ENCODE measurements at places on chromosomes 3 and 15.

DNA sequence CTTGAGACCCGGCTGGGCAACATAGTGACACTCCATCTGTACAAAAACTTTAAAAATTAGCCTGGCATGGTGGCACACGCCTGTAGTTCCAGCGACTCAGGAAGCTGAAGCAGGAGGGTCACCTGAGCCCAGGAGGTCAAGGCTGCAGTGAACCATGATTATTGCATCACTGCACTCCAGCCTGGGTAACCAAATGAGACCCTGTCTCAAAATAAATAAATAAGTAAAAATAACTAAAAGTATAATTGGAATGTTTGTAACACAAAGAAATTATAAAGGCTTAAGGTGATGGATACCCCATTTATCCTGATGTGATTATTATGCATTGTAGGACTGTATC, 38.6 kb downstream of the MYO1E start:
- peaks cover 12% of the 10 kb centered on the region for H3K4me1 ChIP-seq
- no peaks in the 10 kb centered on the region for H3K27me3 ChIP-seq
- no peak for DNase-seq
- no peak overlapping the region for H3K4me3 ChIP-seq
- no peak overlapping the region for H3K27ac ChIP-seq

DNA sequence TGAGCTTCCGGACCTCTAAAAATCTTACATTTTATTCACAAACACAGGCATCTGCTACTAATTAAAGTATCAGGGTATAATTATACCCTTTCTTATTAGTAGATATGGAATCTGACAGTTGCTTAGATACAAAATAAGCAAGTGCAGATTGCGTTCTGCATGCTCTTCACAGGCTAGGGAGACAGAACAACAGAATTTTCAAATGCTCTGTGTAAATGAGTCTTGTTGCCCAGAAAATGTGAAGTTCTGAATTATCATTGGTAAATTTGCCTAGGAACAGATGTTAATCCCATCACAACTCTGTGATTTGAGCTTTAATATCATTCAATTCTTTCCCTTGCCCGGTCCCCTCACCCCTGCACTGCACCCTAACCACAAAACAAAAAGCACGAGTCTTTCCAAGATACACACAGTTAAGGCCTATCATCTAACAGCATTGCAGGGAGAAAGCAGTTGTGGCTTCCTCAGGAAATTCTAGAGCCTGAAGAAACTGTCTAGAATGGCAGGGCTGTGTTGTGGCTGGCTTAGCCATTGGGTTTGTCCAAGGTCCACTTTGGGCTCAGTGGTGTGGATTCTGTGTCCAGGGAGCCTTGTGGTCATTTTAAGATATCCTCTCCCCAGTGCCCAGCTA, 119.8 kb downstream of the PDCD6IP start:
- no peaks in the 10 kb centered on the region for H3K27me3 ChIP-seq
- no peaks in the 10 kb centered on the region for H3K36me3 ChIP-seq
- H3K27ac ChIP-seq: no peak overlapping the region
- DNase-seq: peak; percentile 38

DNA sequence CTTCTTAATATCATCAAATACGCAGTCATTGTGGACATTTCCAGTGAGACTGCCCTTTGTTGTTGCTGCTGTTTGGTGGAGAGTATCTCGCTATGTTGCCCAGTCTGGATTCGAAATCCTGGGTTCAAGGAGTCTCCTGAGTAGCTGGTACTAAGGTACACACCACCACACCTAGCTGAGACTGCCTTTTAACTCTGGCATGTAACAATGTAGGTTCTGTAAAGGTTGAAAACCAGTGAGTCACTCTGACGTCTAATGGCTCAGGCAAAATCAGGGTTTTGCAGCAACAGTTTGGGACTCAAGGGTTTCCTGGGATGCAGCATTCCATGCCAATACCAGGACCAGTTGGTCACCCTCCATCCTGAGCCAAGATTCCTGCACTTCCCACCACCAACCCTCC, 52.2 kb downstream of the AQP9 start:
- H3K4me3 ChIP-seq: no peak overlapping the region
- H3K27ac ChIP-seq: no peak overlapping the region
- H3K4me1 ChIP-seq: no peaks in the 10 kb centered on the region
- peak; percentile 33 for DNase-seq
- H3K27me3 ChIP-seq: peaks cover 13% of the 10 kb centered on the region
- H3K36me3 ChIP-seq: no peaks in the 10 kb centered on the region

DNA sequence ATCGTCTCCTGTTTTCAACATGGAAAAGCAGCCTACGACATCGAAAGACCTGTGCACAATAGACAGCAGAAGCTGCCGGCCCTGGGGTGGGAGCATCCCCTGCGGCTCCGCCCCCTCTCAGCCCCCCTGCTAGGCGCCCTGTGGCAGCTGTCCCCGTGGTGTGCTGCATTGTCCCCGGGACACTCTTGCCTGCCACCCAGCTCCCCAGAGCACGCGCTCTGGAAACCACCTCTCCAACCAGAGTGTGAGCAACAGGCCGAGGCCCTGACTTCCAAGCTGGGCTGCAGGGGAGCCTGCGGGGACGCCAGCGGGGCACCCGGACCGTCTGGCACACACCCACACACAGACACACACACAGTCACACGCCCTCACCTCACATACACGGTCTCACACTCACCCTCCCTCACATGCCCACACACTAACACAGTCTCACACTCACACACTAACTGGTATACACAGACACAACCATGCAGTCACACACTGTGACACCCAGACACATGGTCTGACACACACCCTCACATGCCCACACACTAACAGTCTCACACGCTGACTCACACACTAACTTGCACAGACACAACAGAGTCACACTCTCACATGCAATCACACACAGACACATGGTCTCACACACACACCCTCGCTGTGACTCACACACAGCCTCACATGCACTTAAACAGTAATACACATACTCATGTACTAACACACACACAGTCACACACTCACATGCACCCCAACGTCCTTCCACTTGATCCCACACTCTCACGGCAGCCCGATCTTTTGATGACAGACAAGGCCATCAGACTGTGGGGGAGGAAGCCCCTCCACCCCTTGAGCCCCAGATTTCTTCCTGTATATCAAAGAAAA, 94.7 kb downstream of the OCA2 start:
- no peak overlapping the region for H3K27ac ChIP-seq
- no peaks in the 10 kb centered on the region for H3K4me1 ChIP-seq
- no peaks in the 10 kb centered on the region for H3K27me3 ChIP-seq
- peak; percentile 4 for DNase-seq

- H3K4me3 ChIP-seq: no peak overlapping the region
- no peak for DNase-seq
- no peak overlapping the region for H3K27ac ChIP-seq
Observed at GRCh38 chr15:55758580-55758986, 15.6 kb upstream of the PRTG start.

- H3K27ac ChIP-seq: no peak overlapping the region
- no peak for DNase-seq
- no peaks in the 10 kb centered on the region for H3K36me3 ChIP-seq
- no peaks in the 10 kb centered on the region for H3K4me1 ChIP-seq
- H3K27me3 ChIP-seq: no peaks in the 10 kb centered on the region
Observed at GRCh38 chr15:83462953-83463433, 15.9 kb downstream of the SH3GL3 start.

DNA sequence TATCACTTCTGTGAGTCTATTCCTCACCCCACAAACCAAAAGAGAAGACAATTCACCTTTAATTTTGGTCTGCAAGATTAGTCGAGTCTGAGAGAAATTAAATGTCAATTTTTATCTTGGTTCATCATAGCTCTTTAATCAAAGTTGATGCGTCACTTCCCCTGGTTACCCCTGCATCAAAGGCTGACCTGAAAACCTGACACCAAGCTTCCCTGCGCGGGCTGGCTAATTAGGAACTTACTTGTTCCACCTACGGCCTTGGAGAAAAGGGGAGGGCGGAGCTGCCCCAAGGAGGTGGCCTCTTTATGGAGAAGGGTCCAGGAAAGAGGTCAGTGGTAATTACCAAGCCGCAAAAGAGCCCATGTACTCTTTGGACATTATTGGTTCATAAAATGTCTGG, 218.4 kb downstream of the ARRDC4 start:
- H3K27me3 ChIP-seq: no peaks in the 10 kb centered on the region
- no peak overlapping the region for H3K4me3 ChIP-seq
- no peaks in the 10 kb centered on the region for H3K36me3 ChIP-seq
- no peak for DNase-seq
- no peak overlapping the region for H3K27ac ChIP-seq

GRCh38 chr3:124751501-124751900, 21.2 kb downstream of the UMPS start:
- peaks cover 1% of the 10 kb centered on the region for H3K36me3 ChIP-seq
- no peak for DNase-seq
- no peaks in the 10 kb centered on the region for H3K27me3 ChIP-seq
- no peak overlapping the region for H3K27ac ChIP-seq
- no peak overlapping the region for H3K4me3 ChIP-seq

- no peaks in the 10 kb centered on the region for H3K36me3 ChIP-seq
- DNase-seq: peak; percentile 26
- no peaks in the 10 kb centered on the region for H3K27me3 ChIP-seq
- H3K4me1 ChIP-seq: no peaks in the 10 kb centered on the region
Observed at GRCh38 chr3:27252646-27253045, 116.5 kb downstream of the NEK10 start.

- peak; percentile 96 for DNase-seq
- H3K4me3 ChIP-seq: no peak overlapping the region
- H3K4me1 ChIP-seq: peaks cover 11% of the 10 kb centered on the region
- H3K27me3 ChIP-seq: no peaks in the 10 kb centered on the region
Observed at GRCh38 chr3:152121270-152121636, 147.5 kb upstream of the MBNL1 start.

DNA sequence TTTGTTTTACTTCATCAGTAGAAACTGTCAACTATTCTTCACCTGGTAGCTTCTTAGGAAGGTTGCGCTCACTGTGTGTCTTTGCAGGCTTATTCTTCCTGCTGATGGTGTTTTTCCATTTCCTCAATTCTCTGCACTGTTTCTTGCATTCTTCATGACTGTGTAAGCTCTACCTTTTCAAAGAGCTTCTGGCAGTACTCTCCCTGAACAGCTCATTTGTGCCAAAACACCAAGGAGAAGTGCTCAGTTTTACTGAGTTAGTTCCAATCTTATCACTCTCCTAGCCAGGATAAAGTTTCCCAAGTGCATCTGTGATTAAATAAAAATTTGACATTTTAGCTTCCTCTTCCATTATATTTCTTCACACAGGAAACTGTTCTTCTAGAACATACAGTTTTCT, 339.8 kb downstream of the EPHA3 start:
- no peaks in the 10 kb centered on the region for H3K4me1 ChIP-seq
- H3K27me3 ChIP-seq: no peaks in the 10 kb centered on the region
- H3K4me3 ChIP-seq: no peak overlapping the region
- no peak overlapping the region for H3K27ac ChIP-seq
- DNase-seq: no peak
- no peaks in the 10 kb centered on the region for H3K36me3 ChIP-seq

GRCh38 chr15:57158589-57158988, 217.7 kb upstream of the CGNL1 start:
- no peak overlapping the region for H3K4me3 ChIP-seq
- peaks cover 8% of the 10 kb centered on the region for H3K4me1 ChIP-seq
- H3K36me3 ChIP-seq: no peaks in the 10 kb centered on the region
- no peak for DNase-seq

GRCh38 chr15:100338971-100339444, 2.8 kb downstream of the ADAMTS17 start:
- no peaks in the 10 kb centered on the region for H3K36me3 ChIP-seq
- no peaks in the 10 kb centered on the region for H3K27me3 ChIP-seq
- no peaks in the 10 kb centered on the region for H3K4me1 ChIP-seq
- peak; percentile 79 for DNase-seq

GRCh38 chr3:9169326-9169725, 80.1 kb downstream of the SRGAP3 start:
- no peak for DNase-seq
- H3K4me3 ChIP-seq: no peak overlapping the region
- no peak overlapping the region for H3K27ac ChIP-seq
- no peaks in the 10 kb centered on the region for H3K4me1 ChIP-seq

DNA sequence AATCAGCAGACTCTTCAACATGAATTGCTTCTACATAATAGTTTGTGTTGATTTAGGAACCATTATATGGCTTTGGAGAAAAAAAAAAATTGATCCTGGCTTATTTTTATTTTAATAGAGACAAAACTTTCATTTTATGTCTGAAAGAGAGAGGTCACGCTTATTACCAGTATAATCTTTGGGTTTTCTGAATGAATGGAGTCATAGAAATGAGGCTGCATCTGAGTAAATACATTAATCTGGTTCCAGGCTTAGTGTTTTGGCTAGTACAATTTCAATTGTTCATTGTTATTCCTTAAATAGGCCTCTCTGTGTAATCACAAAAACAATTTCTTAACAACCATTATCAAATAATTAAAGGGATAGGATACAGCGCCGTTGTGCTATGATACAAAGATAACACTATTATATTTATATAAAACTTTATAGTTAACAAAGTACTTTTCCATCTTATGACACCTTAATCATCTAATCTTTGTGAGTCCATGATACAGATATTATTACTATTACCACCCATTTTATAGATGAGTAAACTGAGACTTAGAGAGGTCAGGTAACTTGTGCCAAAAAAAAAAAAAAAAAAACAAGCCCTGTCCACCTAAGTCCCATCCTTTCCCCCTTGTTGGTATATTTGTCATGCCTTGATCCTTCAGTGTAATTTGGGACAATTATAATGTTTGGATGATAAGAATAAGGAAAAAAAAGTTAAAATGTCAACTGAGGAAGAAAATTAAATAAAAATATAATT, 41.8 kb upstream of the GOLM2 start:
- no peak for DNase-seq
- no peaks in the 10 kb centered on the region for H3K27me3 ChIP-seq
- H3K36me3 ChIP-seq: no peaks in the 10 kb centered on the region
- no peaks in the 10 kb centered on the region for H3K4me1 ChIP-seq
